Erythroblast (primary cell): ENCODE measurements at places on chromosomes 1 and 21.

DNA sequence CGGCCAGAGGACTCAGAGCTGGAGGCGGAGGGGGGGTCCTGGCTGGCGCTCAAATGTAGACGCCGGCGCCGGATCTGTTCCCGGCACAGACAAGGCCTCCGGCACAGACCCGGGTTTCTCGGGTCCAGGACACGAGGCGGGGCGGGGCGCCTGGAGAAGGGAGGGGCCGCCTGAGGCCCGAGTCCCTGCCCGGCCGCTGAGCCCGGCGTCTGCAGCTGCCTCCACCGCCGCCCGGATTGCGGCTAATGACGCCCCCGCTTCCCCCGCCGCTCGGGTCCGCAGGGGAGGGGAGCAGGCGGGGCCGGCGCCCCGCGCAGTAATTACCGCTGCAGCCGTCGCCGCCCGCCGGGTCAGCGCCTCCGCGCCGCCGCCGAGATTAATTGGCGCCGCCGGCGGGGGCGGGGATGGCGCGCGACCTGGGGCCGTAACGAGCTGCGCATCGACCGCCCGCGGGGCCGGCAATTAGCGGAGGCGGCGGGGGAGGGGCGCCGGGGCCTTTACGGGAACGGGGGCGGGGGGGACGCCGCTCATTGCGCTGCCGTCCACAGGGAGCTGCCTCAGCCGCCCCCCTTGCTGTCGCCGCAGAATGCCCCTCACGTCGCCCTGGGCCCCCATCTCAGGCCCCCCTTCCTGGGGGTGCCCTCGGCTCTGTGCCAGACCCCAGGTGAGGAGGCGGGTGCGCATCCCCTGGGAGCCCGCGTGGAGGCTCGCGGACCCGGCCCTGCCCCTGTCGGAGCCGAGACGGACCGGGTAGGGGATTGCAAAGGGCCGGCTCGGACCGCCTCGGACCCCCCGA is 17.3 kb downstream of the NOC2L start:
- peak; percentile 45 for DNase-seq

DNA sequence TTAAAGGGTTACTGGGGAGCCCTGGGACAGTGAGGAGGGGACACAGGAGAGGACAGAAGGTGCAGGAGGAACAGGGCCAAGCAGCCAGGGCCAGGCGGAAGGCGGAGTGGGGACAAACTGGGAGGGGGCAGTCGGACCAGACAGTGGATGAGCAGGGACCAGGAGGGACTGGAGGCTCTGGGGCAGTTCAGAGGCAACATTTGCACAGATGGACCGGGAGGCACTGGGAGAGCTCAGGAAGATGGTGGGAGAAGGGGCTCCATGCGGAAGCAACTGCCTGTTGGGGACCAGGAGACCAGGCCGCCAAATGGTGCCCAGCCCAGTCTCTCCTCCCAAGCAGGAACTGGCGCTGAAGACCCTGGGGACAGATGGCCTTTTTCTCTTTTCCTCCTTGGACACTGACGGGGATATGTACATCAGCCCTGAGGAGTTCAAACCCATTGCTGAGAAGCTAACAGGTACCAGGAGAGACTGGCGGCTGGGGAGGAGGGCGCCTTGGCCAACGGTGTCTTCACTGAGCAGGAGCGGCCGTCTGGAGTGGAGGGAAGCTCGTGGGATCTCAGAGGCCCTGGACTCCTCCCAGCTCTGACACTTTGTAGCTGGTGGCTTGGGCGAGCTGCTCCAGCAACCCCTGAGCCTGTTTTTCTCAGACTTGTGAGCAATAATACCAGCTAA is 847 bp downstream of the SELENON start:
- no peak for DNase-seq

DNA sequence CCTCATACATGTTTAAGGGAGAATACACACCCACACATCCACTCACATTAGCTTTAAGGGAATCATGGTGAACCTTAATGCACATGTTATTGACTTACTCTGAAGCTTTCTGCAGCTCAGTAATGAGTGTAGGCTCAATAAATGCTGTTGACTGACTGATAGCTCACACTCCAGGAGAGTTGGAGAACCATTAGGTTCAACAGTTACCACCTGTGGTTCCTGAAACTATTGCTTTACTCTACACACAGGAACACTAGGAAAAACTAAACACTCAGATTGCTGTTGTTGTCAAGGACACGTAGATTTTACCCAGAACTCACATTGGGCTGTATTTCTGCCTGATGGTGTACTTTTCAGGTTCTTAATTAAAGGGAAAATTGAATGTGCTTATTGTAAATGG is 37.3 kb downstream of the ZC3H11B start:
- DNase-seq = no peak

- DNase-seq = no peak
These were observed 39.0 kb upstream of the GRIK3 start for GRCh38 chr1:37073152-37073853.

GRCh38 chr1:6443339-6444115 is 19.0 kb downstream of the ESPN start:
- DNase-seq = no peak

- no peak for DNase-seq
These were observed 49.2 kb downstream of the MRPL39 start for GRCh38 chr21:25558123-25558522.

DNA sequence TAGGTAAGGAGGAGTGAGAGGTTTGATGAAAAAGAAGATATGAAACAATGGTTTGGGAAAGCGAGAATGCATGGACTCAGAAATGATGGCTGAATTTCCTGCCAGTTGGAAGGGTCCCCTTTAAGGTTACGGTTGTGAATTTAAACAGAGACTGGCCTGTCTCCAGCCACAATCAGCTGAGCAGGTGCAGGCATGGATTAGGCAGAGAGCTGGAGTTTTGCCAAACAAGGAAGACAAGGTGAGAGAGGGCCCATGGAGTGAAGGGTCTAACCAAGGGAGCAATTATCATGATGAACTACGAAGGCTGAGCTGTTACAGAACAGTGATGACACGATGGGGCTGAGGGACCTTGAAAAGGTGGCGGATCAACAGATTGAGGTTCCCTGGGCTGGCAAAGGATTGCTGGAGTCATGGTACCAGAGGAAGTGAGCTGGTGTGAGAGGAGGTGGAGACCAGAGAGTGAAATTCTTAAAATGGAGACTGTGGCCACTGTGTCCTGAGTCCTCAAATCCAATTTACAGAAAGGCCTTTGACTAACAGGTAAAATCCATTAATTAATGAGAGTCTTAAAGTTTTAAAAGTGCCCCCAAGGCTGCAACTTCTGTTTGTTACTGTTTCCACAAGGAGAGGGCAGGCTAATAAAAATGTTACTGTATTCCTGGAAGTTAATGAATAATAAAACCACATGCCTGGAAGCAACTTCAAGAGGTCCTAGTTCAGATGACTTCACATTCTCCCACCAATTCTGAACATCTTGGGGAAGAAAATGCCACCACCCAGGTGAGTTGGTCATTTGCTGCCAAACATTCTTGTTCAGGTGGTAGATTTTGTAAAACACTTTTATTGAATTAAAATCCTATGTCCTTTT is 41.5 kb downstream of the LHX9 start:
- DNase-seq = no peak

- DNase-seq = no peak
These were observed 657 bp upstream of the HNRNPU start for GRCh38 chr1:244865028-244865371.

GRCh38 chr1:179144626-179145025 is 62.8 kb downstream of the TOR3A start:
- DNase-seq = no peak

DNA sequence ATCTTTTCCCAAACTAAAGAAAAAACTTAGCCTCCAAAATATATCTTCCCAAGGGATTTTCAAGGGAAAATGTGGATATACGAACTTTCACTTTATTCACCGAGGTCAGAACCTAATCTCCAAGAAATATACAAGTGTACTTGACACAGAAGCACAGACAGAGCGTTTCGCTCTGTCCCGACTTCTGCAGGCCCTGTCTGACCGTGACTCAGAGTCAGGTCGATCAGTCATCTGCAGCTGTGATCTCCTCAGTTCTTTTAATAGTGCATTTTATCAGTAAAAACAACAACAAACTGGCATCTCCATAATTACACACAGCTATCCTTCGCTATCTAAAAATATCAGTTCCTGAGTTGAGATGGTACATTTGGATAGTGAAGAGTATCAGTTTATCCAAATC is 226.6 kb downstream of the TM2D1 start:
- DNase-seq = no peak
